ENCODE measurements at places on chromosomes 6 and 20. TPM values are rescaled to one million over a fixed set of nuclear protein-coding genes. Genes with fewer than 3 reads are reported as not detected.

GRCh38 chr20:39893003-39893685, 795.9 kb downstream of the MAFB start:
- peak overlapping the region; percentile 11 for H3K27ac ChIP-seq
- no peak for DNase-seq
- peaks cover 10% of the 10 kb centered on the region for H3K4me1 ChIP-seq
- no peak overlapping the region for H3K4me3 ChIP-seq
- H3K27me3 ChIP-seq: no peaks in the 10 kb centered on the region

GRCh38 chr6:115220551-115221159, 840.0 kb downstream of the FRK start:
- peaks cover 11% of the 10 kb centered on the region for H3K4me1 ChIP-seq
- H3K4me3 ChIP-seq: no peak overlapping the region
- H3K27ac ChIP-seq: no peak overlapping the region
- no peak for DNase-seq

DNA sequence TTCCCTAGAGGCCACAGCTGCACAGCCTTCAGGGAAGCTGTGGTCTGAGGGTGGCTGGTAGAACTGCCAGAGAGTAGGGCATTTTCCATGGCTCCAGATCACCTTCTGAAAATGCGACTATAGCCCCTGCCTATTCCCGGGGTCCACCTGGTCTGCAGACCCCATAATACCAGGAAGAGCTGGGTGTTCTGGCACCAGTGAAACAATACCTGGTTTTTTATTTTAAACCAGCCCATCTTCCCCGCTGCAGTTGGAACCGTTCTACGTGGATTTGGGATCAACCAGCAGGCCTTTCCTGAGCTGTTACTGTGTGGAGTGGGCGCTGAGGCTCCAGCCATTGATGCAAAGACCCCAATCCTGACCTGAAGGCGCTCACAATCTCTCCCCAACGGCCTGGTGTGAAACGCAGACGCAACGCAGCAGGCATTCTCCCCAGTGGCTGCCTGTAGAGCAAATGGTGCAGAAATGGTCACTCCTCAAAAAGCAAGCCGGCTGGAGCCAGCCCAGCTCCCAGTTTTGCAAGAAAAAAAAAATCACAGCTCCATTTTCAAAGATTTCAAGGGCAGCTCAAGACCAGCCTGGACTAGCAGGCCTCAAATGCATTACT, 11.3 kb downstream of the NPEPL1 start:
- no peak overlapping the region for H3K4me3 ChIP-seq
- H3K4me1 ChIP-seq: no peaks in the 10 kb centered on the region
- no peak for DNase-seq
- H3K36me3 ChIP-seq: peaks cover 23% of the 10 kb centered on the region
- H3K27ac ChIP-seq: peak overlapping the region; percentile 12

DNA sequence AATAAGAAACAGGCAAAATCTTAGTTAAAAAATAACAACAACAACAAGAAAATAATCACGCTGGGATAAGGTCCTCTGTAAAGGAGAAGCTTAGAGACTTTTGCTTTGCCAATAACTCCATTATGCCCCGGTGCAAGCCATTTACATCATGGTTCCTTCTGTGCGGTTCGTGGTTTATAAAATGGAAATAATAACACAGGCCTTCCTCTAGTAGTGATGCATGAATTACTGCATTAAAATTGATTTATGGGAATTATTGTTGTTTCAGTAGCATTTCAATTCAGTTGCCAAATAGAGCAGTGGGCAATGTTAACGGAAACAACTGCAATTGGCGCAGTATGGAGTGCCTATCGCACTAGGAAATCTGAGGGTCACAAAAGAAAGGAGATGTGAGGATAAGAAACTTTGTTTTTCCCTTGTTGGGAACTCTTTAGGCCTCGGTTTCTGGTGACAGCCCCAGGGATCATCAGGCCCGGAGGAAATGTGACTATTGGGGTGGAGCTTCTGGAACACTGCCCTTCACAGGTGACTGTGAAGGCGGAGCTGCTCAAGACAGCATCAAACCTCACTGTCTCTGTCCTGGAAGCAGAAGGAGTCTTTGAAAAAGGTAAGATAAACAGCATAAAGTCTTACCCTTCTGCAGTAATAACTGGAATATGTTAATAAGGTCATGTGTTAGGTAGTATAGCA, 1.1 kb downstream of the CD109 start:
- H3K4me3 ChIP-seq: peak overlapping the region; percentile 7
- H3K4me1 ChIP-seq: peaks cover 16% of the 10 kb centered on the region
- no peak for DNase-seq
- no peak overlapping the region for H3K27ac ChIP-seq
- H3K36me3 ChIP-seq: no peaks in the 10 kb centered on the region
- H3K27me3 ChIP-seq: peaks cover 28% of the 10 kb centered on the region

DNA sequence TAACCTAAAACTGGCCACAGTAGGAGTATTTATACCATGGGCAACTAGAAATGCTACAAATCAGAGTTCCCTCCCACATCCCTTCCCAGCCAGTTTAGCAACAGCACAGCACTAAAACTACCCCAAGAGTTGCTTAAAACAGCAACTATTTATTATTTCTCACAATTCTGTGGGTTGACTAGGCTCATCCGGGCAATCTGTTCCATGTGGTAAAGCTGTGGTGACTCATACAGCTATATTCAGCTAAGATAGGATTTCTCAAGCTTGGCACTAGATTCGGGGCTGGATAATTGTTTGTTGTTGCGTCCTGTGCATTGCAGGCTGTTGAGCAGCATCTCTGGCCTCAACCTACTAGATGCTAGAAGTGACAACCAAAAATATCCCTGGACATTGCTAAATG, 8.6 kb upstream of the HECA start:
- H3K36me3 ChIP-seq: peaks cover 2% of the 10 kb centered on the region
- H3K4me1 ChIP-seq: no peaks in the 10 kb centered on the region
- H3K4me3 ChIP-seq: no peak overlapping the region
- no peak for DNase-seq
- no peaks in the 10 kb centered on the region for H3K27me3 ChIP-seq

- peaks cover 52% of the 10 kb centered on the region for H3K4me1 ChIP-seq
- no peak overlapping the region for H3K27ac ChIP-seq
- peak overlapping the region; percentile 72 for H3K4me3 ChIP-seq
- DNase-seq: no peak
- no peaks in the 10 kb centered on the region for H3K36me3 ChIP-seq
Observed at GRCh38 chr20:25198663-25199383, 3.3 kb downstream of the ENTPD6 start.

DNA sequence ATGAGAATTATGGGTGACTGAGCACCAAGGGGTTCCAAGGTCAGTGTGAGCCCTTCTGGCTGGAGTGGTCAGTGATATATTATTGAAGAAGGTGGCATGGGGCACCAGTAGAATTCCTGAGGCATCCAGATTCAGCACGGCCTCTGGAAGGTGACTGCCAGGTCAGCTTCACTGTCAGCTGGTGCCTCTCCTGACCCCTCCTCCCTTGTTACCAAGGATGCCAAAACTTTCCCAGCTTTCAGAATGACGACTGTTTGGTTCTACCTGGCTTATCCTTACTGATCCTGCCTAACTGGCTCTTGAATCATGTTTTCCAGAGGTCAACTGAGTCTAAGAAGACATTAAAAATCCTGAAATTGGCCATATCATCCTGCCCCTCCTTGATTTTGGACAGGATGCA, 189.2 kb upstream of the AGPAT4 start:
- no peak for DNase-seq
- no peaks in the 10 kb centered on the region for H3K27me3 ChIP-seq

DNA sequence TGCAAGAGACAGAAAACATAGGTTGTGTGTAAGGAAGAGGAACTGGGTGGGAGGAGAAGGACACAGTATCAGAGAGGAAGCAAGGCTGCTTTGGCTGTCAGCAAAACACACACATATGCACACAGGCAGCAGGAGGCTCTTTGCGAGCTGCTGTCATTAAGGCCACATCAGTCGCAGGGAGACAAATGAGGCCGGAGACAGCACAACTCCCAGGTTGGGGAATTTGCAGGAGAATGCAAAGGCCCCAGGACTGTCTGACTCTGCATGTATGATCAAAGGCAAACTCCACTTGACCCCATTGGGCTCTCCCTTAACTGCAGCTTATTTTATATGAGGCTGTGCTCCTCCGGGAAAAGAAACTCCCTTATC, 35.3 kb downstream of the METTL24 start:
- H3K27ac ChIP-seq: no peak overlapping the region
- no peaks in the 10 kb centered on the region for H3K36me3 ChIP-seq
- no peak for DNase-seq
- H3K27me3 ChIP-seq: no peaks in the 10 kb centered on the region
- H3K4me3 ChIP-seq: no peak overlapping the region

DNA sequence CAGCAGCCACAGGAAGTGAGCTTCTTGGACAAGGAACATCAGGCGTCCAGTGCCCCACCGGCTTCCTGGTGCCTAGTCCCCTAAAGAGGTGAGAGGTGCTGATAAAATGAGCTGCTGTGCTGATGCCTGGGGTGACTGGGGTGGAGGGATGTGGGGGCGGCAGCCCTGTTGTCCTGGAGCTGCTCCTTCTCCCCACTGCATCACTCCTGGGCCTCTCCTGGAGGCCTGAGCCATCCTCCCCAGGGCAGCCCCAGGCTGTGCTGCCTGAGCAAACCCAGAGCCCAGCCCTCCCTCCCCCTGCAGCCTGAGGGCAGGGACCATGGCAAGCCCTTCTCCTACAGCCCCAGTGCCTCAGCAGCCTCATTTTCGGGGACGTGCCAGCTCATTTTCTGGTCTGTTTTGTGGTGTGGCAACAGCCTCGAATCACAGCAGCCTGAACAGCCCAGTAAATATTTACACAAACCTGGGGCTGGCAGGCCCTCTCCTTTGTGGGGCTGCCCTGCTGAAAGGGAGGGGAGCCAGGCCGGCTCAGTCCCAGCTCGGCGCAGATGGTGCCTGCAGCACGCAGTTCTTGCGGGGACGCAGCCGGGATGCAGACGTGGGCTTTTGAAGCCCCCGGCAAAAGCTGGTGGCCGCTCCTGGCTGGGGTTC, 259.9 kb downstream of the DLL1 start:
- H3K27me3 ChIP-seq: peaks cover 3% of the 10 kb centered on the region
- no peak overlapping the region for H3K4me3 ChIP-seq
- H3K36me3 ChIP-seq: peaks cover 3% of the 10 kb centered on the region
- H3K27ac ChIP-seq: no peak overlapping the region

CCDC170 gene
- 0.25 TPM for total RNA-seq

CNKSR3 gene
- total RNA-seq: 11.7 TPM

HTR1E gene
- total RNA-seq: not detected

DCDC2 gene
- total RNA-seq: not detected
